COR-L47 (cell line): ENCODE measurements at places on chromosomes 1 and 21.

DNA sequence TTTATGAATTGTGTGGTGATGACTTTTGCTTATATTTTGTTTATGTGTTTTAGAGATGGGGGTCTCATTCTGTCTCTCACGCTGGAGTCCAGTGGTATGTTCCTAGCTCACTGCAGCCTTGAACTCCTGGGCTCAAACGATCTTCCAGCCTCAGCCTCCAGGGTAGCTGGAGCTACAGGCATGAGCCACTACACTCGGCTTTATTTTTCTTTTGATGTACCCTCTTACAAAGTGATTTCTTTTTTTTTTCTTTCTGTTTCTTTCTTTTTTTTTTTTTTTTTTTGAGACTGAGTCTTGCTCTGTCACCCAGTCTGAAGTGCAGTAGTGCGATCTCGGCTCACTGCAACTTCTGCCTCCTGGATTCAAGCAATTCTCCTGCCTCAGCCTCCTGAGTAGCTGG is 46.8 kb downstream of the CD247 start:
- DNase-seq: no peak

DNA sequence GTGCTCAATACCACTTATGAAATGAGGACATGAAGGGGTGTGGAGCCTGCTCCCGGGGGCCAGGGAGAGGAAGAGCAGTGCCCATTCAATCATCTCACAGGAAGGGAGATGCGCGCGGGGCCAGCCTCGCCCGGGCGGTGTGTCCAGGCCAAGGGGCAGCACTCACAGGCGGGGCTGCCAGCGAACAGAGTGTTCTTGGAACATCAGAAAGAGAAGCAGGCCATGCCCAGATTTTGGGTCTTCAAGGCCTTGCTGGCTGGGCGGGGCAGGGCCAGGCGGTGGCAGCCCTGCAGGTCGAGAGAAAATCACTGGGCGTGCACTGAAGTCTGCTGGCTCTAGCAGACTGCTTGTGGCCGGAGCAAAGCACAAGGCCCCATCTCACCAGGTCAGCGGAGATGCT is 168.6 kb downstream of the PRDM16 start:
- no peak for DNase-seq

GRCh38 chr1:42322577-42322976 is 12.5 kb downstream of the FOXJ3 start:
- DNase-seq: no peak

- DNase-seq: no peak
These were observed 26.1 kb downstream of the GPR3 start for GRCh38 chr1:27418326-27419185.

- DNase-seq: no peak
These were observed 228.3 kb downstream of the FMN2 start for GRCh38 chr1:240319998-240320397.
